Heart right ventricle (tissue), 16 donors: ENCODE measurements at places on chromosomes 3 and 15. TPM values are rescaled to one million over a fixed set of nuclear protein-coding genes. Genes with fewer than 3 reads are reported as not detected.

DNA sequence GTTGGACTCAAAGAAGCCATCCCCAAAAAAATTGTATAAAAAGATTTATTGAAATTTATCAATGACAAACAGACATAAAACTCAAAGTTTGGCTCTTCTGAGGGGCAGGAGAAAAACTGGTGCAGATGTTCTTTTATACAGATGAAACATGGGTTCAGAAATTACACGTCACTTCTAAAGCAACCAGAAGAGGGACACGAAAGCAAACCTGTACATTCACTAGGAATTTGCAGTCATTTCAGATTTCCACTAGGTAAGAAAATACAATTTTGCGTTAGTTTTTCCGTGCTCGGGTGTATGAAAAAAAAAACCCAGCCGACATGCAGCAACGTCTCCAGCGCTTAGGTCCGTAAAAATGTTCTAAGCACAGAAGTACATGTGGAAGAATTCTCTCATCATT, 41.8 kb downstream of the ANP32A start:
- DNase-seq: no peak

GRCh38 chr15:27352136-27352535, 381.2 kb downstream of the GABRG3 start:
- no peak for DNase-seq

GRCh38 chr3:15430624-15431023, 3.2 kb downstream of the EAF1 start:
- DNase-seq: no peak

ZBTB38 gene
- 14.7 TPM for polyA plus RNA-seq

THSD4 gene
- 29.4 TPM for polyA plus RNA-seq
